ENCODE measurements at places on chromosomes 7 and 10. TPM values are rescaled to one million over a fixed set of nuclear protein-coding genes. Genes with fewer than 3 reads are reported as not detected.

The NFKB2 gene
- polyA plus RNA-seq, result 55.2 TPM

The SPDYE11 gene
- polyA plus RNA-seq, result not detected

The PTN gene
- 4.2 TPM for polyA plus RNA-seq

The ANK3 gene
- polyA plus RNA-seq, result 6.2 TPM

The RNF32 gene
- polyA plus RNA-seq, result 0.86 TPM

The SLC18A3 gene
- not detected for polyA plus RNA-seq
